ENCODE measurements at places on chromosomes 2 and 18.

DNA sequence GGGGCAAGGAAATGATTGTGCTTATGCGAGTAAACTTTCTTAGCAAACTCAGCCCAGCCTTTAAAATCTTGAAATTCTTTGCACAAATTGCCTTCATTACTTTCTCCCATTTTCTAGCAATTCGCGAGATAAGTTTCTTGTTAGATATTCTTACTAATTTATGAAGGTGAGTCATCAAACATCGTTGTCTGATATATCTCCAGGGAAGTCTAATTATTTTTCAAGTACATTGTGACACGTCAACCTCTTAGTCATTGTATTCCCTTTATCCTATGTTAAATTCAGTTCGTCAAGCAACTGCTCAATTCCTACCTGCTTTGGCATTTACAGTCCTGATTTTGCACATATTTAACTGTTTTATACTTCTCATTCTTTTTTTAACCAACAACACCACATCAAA is 854.5 kb upstream of the CRIM1 start:
- no peak for DNase-seq

- DNase-seq: no peak
Observed at GRCh38 chr2:43018179-43019024, 208.0 kb downstream of the ZFP36L2 start.

- DNase-seq: no peak
Observed at GRCh38 chr2:233996461-233996860, 54.0 kb upstream of the SPP2 start.

DNA sequence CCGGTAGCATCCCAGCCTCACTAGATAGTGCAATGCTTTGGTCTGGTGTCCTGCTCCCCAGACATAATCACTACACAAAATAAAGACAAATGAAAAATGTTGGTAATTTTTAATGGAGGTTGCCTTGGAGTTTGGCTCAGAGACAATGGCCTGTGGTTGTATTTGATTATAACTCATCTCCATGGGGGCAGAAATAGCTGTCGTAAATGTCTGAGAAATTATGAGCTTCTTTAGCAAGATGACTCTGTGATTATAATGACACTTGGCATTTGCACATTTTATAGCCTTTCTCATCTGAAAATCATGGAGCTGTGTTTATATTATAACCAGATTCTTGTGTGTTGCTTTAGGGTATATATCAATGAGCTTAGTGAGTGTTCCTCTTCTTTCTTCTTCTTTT is 1779.7 kb upstream of the CELF4 start:
- no peak for DNase-seq

GRCh38 chr18:38454764-38455469 is 889.3 kb upstream of the CELF4 start:
- no peak for DNase-seq

DNA sequence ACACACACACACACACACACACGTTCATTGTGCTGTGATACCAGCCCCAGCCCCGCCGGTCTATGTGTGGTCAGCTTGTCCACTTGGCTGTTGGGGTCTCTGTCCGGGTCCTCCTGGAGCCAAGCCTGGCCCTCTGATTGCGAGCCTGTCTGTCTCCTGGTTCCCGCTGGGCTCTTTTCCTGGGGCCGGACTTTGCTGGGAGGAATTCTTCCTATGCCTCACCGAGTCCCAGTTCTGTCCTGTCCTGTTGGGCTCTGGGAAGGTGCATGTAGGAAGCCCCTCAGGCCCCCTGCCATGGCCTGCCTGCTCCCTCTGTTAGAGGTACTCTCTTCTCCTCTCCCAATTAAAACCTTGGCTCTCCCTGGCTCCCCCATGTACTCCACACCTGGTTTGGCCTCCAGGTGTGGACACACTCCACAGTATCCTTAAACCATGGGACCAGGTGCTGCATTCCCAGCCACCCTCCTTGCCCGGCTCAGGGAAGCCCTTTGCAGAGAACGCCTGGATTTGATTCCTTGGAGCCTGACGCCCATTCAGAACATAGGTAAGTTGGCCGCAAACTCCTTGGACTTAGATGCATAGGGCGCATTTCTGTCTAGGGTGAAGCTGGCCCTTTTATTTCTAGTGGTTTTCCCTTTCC is 42.3 kb downstream of the CABLES1 start:
- DNase-seq: no peak

DNA sequence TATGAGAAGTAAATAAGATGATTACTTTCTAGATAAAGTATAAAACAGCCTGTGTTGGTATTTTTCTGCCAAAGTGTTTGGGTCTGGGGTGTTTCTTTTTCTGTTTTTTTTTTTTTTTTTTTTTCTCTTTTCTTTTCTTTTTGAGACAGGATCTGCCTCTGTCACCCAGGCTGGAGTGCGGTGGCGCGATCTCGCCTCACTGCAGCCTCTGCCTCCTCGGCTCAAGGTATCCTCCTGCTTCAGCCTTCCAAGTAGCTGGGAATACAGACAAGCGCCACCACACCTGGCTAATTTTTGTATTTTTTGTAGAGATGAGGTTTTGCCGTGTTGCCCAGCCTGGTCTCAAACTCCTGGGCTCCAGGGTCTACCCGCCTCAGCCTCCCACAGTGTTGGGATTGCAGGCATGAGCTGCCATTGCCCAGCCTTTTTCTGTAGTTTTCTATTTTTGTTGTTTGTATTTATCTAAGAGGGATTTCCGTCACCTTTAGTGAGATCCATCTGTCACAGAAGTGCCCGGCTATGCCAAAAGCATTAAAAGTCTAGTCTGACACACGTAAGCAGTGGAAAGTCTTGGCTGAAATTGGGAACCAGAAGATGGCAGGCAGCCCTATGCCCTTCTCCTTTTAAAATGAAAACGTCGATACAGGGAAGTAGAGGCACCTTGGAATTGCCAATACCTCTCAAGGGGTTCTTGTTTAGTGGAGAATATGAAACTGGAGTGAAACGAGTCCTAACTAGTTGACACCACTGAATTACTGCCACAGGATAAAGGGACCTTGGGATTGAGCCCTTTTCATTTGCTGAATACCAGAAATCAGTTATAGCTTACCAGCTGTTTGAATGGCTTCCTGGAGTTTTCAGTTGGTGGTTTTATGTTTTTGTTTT is 14.0 kb downstream of the UGP2 start:
- DNase-seq: no peak

DNA sequence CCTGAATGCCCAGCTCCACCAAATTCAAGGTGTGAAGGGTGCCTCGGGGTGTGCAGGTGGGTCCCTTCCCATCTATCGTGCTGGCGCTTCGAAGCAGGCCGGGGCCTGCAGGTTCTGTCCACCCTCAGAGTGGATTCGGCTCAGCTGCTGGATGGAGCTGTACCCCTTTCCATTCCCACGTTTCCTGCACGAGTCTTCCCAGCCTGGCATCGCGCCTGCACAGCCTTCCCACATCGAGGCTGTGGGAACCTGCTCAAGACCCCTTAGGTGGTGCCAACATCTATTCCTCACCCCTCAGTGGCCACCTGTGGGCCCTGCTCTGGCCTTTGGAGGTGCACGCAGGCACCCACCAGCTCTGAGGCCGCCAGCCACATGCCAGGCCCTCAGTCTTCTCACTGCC is 65.7 kb downstream of the PDCL3 start:
- no peak for DNase-seq

- DNase-seq: no peak
Observed at GRCh38 chr18:10051877-10052631, 138.2 kb downstream of the VAPA start.

DNA sequence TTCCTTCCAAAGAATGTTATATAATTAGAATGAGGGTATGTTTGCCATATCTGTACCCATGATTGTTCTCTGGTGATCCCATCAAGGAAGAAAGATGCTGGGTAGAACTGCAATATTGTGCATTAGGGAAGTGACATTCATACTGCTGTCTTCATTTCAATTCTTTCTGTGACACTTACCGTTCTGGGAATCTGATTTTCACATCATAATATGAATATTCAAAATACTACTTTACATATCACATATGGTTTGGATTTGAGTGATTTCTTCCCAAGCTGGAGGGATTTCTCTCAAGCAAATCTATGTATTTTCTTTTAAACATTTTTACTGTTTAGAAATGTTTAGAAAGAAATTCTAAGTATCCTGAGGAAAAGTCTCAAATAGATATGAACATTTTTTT is 168.4 kb upstream of the DDX18 start:
- DNase-seq: no peak

- no peak for DNase-seq
Observed at GRCh38 chr2:71473346-71474031, 20.1 kb downstream of the DYSF start.

GRCh38 chr2:8522687-8523086 is 159.2 kb upstream of the ID2 start:
- DNase-seq: no peak

- DNase-seq: no peak
Observed at GRCh38 chr2:121088251-121089165, 196.5 kb downstream of the TFCP2L1 start.

DNA sequence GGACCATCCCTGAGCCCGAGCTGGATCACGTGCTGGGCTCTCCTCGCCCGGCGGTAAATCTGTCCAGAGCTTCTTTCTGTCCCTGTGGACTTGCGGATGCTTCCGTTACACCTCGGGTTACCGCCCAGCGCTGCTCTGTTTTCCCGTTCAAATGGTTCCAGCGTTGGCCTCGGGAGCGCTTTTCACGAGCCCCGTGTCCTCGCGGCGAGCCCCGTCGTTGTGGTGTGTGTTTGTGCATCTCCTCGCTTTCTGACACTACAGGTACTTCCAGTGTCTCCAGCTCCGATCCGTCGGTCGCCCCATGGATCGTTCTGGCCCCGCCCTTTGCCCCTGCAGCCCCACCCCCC is 77.4 kb downstream of the RTP5 start:
- DNase-seq: no peak

GRCh38 chr2:29502460-29502911 is 387.3 kb downstream of the CLIP4 start:
- DNase-seq: no peak

GRCh38 chr2:132825601-132826000 is 155.6 kb upstream of the LYPD1 start:
- DNase-seq: no peak

GRCh38 chr2:79114797-79115494 is 5.3 kb upstream of the REG1A start:
- no peak for DNase-seq

DNA sequence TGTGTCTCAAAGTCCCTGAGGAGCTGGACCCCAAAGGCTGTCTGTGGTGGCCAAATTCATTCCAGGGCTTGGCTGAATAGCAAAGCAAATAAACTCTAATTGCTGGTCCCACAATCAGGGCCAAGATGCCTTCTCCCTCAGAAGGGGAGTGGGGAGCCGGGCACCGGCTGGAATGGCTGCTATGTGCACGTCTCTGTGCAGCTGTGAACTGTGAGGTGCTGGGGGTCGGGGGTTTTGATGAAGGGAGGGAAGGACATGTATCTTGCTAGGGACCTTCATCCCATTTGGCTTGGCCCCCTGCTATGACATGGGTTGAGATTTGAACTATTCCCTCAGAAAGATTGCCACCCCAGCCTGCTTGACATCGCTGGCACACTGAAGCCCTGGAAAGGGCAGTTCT is 60.4 kb downstream of the CIB4 start:
- no peak for DNase-seq

GRCh38 chr2:112605926-112606325 is 21.5 kb downstream of the CHCHD5 start:
- DNase-seq: no peak

DNA sequence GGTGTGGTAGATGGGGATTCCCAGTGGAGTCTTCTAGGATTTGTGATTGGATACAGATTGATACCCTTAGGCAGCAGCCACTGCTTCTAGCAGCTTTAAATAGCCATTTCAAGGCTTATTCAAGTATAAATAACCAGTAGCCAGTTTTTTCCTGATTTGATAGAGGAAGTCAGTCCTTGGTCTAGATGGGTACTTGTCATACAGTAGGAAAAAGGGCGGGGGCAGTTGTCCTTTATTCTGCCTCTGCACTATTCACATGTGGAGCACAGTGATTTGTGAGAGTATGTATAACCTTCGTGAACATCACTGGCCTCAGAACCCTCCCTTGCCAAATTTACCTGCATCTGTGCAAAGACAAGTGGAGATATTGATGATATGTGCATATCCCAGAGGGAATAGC is 6.8 kb downstream of the PPP1CB start:
- DNase-seq: no peak

- DNase-seq: no peak
Observed at GRCh38 chr2:32783933-32784332, 156.1 kb downstream of the TTC27 start.

GRCh38 chr2:46163098-46163430 is 134.1 kb upstream of the EPAS1 start:
- DNase-seq: no peak

DNA sequence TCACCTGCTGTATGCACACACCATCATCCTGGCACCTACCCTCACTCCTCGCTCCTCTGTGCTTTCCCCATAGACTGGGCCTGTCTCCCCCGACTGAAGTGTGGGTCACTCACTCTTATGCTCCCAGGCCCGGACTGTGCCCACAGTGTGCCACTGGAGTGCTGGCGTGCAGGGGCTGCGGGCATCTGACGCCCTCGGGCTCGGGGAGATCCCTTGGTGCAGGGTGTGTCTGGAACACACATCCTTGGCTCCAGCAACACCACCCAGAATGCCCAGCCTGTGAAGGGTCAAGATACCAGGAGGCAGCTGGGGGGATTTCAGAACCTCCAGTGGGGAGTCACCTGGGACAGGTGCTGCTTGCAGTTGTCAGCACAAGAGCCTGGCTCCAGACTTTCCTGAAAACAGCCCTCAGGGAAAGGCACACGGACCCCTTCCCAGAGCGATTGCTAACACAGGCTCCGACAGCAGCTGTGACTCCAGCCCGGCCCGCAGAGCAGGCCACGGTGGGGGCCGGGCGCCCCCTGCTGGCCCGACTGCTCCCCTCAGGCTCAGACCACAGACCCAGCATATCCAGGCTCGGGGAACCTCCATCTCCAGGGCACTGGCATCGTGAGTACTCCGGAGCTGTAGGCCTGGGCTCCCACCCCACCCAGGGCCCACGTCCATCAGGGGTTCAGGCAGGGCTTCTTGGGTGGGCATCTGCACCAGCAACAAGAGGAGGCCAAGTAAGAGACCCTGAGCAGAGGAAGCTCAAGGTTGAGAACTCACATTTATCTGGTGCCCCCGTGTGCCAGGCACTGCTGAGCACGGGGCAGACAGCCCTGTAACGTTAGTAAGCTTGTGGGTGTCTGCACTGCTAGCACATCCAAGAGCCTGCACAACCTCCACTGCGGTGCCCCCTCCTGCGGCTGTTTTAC is 8.6 kb downstream of the HS1BP3 start:
- peak; percentile 43 for DNase-seq

- no peak for DNase-seq
Observed at GRCh38 chr2:70458661-70459060, 95.0 kb downstream of the TGFA start.

- DNase-seq: peak; percentile 13
Observed at GRCh38 chr2:26068602-26069298, 34.9 kb downstream of the RAB10 start.

DNA sequence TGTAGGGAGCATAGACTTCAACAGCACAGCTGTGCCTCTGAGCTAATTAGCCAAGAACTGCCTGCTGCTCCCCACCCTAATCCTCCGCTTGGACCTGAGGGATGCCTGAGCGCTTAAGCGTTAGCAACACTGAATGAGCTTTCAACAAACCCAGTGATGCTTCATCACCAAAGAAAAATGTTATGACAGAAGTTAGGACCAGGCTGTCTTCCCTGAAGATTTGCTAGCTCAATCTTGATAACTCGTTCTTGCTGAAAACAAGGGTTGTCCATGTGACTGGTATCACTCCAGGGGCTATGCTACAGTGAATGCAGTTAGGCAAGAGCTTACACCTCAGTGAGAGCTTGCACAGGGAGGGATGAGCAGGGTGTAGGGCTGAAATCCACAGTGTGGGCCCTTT is 190.7 kb upstream of the SIX2 start:
- DNase-seq: no peak

Measured in effector memory CD4-positive, alpha-beta T cell (primary cell).